ENCODE measurements at places on chromosomes 2 and 18. TPM values are rescaled to one million over a fixed set of nuclear protein-coding genes. Genes with fewer than 3 reads are reported as not detected.

GRCh38 chr2:216922175-216922780 is 62.4 kb upstream of the TNP1 start:
- H3K4me3 ChIP-seq = no peak overlapping the region
- no peak overlapping the region for H3K27ac ChIP-seq
- H3K36me3 ChIP-seq = no peaks in the 10 kb centered on the region
- no peak for DNase-seq
- no peaks in the 10 kb centered on the region for H3K27me3 ChIP-seq

- no peaks in the 10 kb centered on the region for H3K4me1 ChIP-seq
- no peak overlapping the region for H3K4me3 ChIP-seq
- DNase-seq = no peak
- H3K27me3 ChIP-seq = no peaks in the 10 kb centered on the region
Observed at GRCh38 chr2:69791045-69791444, 38.4 kb upstream of the GMCL1 start.

- no peaks in the 10 kb centered on the region for H3K27me3 ChIP-seq
- H3K4me1 ChIP-seq = no peaks in the 10 kb centered on the region
- H3K36me3 ChIP-seq = no peaks in the 10 kb centered on the region
Observed at GRCh38 chr2:217074576-217075255, 214.9 kb upstream of the TNP1 start.

- H3K27me3 ChIP-seq = no peaks in the 10 kb centered on the region
- DNase-seq = no peak
- no peaks in the 10 kb centered on the region for H3K36me3 ChIP-seq
- no peaks in the 10 kb centered on the region for H3K4me1 ChIP-seq
Observed at GRCh38 chr2:152648336-152648735, 68.9 kb downstream of the PRPF40A start.

TUBA4B gene
- total RNA-seq = not detected

IGFBP5 gene
- not detected for total RNA-seq

NYAP2 gene
- total RNA-seq = 0.06 TPM

All from CD4-positive, alpha-beta memory T cell (primary cell).